ENCODE measurements at places on chromosomes 12 and 14.

DNA sequence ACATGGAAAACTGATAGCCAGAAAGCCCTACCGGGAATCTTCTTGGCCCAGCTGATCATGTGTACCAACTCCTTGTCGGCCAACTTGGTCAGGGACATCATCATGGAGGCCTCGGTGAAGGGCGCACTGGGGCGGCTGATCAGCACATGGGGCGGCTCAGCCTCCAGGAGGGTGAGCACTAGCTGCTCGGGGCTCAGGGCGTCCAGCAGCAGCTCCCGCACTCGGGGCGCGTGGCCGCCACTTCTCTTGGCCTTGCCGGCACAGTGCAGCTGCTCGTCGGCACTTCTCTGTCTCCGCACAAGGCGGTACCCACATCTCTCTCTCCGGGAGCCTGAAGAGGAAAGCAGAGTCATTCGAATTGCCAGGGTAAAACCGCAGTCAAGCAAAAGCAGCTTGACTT is 33.8 kb downstream of the ESR2 start:
- DNase-seq: no peak

- no peak for DNase-seq
Observed at GRCh38 chr14:51307551-51307950, 67.5 kb downstream of the TMX1 start.

DNA sequence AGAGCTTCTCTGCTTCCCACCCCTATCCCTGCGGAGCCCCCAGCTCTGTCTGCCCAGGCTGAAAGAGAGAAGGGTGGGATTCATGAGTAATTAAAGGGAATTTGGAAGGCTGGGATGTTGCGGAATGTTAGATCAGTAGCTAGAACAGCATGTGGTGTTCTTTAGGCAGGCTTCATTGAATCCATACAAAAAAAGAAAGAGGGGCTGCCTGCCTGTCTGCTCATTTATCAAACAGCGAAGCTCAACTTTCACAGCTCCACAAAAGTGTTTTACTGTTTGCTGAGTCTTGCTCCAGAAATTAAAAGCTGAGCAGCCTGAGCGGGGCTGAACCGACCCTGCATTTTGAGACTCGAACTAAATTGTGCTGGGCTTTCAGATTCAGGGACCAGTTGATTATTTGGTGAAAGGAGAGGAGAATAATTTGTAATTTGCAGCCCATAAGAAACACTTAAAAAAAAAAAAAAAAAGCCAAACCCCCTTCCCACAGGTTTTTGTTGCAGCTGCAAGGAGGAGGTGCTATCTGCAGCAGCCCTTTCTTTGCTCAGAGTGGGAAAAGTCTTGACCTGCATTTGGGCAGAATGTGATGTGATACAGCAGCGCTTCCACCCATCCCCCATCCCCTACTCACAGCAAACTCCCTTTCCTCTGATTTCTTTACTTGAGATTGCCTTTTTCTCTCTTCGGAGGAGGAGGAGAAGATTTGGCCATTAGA is 89.7 kb downstream of the RFX4 start:
- no peak for DNase-seq

DNA sequence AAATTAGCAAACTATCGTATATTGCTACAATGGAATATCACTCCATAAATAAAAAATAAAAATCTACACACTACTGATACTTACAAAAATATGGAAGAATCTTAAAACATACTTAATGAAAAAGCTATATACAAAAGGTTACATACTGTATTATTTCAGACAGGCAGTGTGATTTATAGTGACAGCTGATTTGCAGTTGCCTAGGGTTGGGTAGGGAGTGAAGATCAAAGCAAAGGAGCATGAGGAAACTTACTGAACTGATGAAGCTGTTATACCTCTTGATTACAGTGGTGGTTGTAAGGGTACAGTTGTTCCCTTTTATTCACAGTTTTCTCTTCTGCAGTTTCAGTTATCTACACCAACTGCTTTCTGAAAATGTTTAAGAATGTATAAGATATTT is 62.6 kb downstream of the FSCB start:
- DNase-seq: no peak

All from A172 (cell line).